HAP-1 (cell line): ENCODE measurements at places on chromosomes 2 and 18.

DNA sequence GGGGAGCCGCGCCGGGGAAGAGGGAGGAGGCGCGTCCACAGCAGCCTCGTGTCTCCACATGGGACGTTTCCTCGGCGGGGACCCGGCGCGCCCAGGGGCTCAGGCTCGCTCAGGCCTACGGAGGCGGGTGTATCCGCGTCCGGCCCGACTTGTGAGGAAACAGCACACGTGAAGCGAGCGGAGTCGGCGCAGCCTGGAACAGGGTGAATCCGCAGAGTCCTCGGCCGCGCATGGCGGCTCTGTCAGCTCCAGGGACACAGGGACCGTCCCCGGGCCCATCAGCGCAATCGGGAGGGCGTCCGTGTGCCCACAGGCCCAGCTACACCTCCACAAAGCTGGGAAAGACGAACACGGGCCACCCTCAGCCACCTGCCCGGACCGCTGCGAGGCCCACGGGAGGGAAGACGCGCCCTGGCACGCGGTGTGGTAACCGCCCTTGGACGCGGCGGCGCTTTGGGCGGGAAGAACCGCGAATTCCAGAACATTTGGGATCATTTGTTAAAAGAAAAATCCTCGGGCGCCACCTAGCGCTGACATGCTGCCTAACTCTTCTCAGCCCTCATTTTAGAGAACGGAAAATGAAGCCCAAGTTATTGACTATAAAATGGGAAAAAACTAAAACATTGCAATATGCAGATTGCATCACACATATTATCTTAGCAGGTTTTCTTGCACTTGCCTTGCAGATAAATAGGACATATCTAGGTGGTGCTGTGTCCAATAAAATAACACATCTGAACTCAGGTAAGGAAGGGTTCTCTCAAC lies 40.4 kb downstream of the TMEM18 start:
- DNase-seq: peak; percentile 83

DNA sequence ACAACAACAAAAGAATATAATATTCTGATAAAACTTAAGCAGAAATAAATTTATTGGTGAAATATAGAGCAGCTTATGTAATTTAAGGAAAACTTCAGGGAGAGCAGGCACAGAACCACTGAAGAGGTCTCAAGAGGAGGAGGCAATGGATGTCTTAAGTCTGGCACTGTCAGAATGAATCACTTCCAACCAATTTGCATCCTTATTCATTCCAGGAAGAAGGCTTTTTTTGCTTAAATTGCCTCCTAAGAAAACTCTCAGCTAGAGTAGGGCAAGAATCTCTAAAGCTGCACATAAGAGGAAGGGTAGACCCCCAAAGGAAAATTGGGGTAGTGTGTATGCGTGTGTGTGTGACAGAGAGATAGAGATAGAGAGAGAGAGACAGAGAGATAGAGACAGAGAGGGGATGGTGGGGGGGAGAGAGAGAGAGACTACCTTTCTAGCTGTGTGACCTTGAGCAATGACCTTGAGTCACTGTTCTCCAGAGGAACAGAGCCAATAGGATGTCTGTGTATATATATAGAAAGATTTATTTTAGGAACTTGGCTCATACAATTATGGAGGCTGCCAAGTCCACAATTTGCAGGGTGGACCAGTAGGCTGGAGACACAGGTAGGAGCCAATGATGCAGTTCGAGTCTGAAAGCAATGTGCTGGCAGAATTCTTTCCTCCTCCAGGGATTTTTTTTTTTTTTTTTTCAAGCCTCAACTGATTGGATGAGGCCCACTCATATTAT lies 96.4 kb upstream of the LINC00305 start:
- no peak for DNase-seq

DNA sequence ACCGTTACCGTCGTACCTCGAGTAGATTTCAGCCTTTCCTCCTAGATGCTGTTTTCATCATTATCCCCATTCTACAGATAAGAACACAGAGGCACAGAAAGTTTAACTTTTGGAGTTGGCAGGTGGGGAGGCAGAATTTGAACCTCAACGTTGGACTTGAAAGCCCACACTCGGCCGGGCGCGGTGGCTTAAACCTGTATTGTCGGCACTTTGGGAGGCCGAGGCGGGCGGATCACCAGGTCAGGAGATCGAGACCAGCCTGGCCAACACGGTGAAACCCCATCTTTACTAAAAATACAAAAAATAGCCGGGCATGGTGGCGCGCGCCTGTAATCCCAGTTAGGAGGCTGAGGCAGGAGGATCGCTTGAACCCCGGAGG lies 11.5 kb downstream of the CATIP start:
- DNase-seq: no peak

DNA sequence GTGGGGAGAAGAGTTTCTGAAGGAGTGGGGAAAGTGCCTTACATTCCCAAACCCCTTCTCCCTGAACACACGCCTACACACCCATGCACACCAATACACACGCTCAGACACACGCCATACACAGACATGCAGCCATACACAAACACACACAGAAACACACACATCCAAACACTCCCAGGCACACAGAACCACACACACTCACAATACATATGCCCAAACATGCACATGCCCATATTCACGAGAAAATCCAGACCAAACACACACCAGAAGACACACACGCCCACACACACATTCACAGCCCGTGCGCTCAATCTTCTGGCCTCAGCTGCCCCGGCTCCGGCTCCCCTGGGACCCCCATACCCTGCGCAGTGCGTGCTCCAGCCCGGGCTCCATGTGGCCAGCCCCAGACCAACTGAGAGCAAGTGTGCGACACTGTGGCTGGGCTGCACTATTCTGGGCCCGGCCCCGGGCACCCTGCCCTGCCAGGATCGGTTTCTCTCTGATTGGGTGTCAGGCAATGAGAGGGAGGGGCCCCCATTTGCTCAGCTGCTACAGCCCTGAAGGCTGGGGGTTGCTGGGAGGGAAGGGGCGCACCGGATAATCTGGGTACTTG lies at the start of gene PRKAG3:
Gene PRKAG3, minus strand, starts transcription at position 426 of the 613 bp plus-strand sequence.
- DNase-seq: no peak

- no peak for DNase-seq
These were observed 83.1 kb downstream of the BABAM2 start for GRCh38 chr2:27973592-27973991.

- DNase-seq: no peak
These were observed 30.5 kb upstream of the PLB1 start for GRCh38 chr2:28465148-28465885.

DNA sequence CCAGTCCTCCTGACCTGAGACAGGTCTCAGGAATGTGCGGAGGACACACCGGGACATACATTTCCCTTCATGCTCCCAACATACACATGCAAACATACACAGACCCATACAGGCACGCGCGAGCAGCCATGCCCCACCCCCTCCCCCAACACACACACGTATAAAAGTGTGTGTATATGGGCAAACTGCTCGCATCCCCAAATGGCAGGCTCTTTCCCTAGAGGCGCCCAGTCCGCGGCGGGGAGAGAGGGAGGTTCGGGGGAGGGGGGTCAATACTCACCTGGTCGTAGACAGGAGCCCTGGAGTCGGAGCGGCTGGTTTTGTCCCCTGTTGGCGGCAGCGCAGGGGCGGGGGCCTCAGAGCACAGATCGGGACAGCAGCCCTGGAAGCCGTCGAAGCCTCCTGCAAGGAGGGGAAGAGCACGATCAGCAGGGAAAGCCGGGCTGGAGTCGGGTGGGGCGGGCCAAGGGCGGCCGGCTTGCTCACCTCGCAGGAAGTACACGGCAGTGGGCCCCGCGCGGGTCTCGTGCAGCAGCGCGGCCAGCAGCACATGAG lies 682 bp downstream of the DUSP2 start:
- DNase-seq: peak; percentile 54
